ENCODE measurements at places on chromosomes 3 and 15.

DNA sequence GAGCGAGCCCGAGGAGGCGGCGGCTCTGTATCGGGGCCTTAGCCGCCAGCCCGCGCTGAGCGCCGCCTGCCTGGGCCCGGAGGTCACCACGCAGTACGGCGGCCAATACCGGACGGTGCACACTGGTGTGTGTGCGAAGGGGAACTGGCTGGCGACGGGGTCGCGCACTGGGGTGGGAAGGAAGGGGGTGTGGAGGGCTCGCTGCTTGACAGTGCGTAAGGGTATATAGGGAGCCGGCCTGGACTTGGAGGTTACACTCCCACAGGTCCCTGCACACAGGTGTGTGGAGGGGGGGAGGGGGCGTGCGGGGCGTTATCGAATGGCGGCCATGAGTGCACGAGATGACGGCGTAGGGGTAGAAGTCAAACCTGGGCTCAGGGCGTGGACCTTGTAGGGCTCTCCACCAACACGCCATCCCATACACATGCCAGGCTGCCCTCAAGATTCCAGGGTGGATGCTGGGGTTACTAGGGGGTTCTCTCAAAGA, 389 bp downstream of the APEH start:
- no peak for DNase-seq

- no peak for DNase-seq
Observed at GRCh38 chr15:59993950-59994401, 10.1 kb upstream of the FOXB1 start.

DNA sequence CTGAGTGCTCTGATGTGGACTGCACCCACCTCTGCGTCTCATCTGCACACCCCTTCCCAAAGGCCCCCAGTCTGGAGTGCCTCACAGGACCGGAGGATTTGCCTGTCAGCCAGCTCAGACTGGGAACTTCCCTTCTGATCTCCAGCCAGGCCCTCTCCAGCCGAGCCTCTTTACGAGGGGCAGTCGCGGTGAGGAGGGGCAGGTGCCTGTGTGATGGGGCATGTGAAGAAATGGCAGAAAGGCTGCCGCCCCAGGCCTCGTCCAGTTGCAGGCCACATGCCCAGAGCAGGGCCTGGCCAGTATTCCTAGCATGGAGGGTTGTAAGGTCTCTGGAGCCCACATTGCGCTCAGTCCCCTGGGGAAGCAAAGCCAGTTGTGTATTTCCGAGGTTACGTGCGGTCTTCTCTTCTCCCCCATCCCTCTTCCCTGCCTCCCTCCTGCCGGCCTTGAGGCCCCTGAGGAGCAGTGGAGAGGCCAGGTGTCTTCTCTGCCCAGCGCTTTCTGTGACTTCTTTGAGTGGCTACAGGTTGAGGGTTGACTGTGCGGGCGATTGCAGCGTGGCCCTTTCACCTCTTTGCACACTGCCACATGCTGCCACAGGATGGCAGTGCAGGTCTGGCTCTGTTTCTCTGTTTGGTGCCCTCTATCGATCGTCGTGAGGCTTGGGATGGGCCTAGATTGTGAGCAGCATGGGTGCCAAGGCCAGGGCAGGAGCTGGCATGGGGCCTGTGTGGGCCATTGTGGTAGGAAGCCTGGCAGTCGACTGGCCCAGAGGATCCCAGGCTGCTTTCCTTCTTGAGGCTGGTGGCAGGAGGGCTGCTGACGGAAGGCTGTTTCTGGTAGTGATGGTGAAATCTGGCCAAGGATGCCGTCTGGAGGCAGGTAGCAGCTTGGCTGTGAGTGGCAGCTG, 5.3 kb downstream of the CLK3 start:
- DNase-seq: peak; percentile 33

GRCh38 chr3:191373327-191373726, 43.0 kb upstream of the UTS2B start:
- DNase-seq: no peak

DNA sequence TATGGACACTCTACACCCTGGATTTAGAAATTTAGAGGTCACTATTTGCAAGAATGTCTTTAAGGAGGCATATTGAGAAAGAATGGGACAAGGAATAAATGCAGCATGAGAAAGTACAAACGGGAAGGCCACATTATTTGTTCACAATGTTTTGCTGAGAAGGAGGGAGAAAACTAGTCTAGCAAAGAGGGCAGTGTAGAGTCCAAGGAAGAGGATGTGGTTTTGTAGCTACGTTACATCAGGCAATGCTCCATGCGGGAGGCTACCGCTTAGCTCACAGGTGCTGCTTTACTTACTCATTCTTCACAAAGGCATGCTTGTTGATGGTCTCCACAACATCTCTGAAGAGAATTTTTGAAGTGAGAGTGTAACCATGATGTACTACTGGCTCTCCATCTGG, 191.1 kb downstream of the PLCH1 start:
- no peak for DNase-seq

- no peak for DNase-seq
Observed at GRCh38 chr15:73403171-73403570, 34.4 kb upstream of the HCN4 start.

DNA sequence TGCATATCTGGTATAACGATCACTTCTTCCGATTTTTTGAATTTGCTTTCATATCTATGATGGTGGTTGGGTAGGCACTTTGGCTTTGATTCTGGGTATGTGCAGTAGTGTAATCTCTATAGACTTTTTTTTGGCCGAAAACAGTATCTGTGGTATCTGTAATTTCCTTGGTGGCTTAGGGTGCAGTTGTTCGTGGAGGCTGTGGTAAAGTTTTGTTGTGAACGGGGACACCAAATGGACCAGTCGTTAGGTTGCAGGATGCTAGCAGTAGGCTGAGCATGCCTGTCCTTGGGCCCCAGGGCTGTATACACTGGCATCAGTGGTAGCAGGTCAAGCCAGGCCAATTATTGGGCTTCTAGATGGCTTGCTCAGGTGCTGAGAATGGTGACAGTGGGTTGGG, 55.2 kb downstream of the CCDC66 start:
- DNase-seq: no peak

DNA sequence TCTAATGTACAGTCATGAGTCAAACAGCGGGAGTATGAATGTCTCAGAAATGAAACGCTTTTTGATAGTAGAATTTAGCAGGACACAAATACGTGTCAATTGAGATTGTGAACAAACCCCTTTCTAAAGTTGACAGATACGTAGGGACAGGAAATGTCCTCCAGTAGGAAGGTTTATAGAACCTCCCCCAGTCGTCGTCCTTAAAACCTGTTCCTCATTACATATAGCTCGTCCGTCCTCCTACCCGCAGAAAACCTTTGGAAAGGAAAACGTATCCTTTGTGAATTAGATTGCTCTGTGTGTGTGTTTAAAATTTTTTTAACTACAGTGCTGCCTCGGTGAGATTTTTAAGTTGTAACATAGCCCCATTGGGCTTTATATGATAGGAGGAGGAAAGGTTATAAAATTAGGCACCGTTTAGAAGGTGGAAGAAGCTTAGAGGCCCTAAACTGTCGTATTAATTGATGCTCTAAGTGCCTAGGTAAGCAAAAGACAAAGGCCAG, 4.1 kb downstream of the UBE2E1 start:
- no peak for DNase-seq

- DNase-seq: no peak
Observed at GRCh38 chr3:18207226-18207625, 217.9 kb downstream of the SATB1 start.

GRCh38 chr3:13532631-13533030, 16.3 kb upstream of the FBLN2 start:
- no peak for DNase-seq

GRCh38 chr3:160472344-160472743, 22.8 kb upstream of the TRIM59 start:
- DNase-seq: no peak

DNA sequence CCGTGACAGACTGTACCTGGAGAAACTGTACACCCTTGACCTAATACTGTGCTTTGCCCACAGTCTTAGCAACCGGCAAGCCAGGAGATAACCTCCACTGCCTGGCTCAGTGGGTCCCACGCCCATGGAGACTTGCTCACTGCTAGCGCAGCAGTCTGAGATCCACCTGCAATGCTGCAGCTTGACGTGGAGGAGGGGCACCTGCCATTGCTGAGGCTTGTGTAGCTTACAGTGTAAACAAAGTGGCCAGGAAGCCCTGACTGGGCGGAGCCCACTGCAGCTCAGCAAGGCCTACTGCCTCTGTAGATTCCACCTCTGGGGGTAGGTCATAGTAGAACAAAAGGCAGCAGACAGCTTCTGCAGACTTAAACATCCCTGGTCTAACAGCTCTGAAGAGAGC, 189.3 kb downstream of the EDEM1 start:
- DNase-seq: no peak

DNA sequence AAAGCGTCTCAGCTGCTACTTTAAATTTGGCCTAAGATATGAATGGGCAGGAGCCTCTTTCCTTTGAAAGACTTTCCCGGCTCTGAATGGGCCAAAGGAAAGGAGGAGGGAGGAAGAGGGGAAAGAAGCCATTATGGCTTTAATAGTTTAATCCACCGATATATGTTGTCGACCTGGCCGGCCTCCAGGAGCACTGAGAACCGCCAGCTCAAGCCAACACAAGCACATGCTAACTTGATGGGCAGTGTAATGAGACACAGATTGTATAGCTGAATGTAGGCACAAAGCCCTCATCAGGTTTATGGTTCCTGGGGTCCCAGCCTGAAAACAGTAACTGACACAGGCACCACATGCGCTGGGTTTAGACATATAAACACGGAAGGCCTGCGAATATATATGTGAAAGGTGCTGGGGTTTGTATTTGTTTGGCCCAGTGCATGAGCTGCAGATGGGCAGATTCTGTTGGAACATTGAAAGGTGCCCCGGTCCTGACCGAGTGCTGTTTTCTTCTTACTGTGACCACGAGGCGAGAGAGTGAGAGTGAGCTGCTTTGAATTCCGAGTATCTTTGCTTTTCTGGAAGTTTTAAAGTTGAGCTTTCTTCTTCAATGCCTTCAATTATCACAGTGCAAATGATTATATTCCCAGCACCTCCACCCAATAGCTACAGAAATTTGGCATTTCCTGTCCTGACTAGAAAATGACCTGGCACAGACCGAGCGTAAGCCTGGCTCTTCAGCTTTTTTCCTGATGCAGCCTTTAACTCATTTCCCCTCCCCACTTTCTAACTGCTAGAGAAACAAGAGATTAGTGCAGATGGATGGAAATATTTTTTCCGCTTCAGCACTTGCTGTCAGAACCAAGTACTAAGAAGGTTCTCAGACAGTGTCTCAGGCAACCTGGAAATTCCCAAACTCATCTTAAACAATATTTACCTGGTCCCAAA, 267.3 kb downstream of the RORA start:
- DNase-seq: no peak

DNA sequence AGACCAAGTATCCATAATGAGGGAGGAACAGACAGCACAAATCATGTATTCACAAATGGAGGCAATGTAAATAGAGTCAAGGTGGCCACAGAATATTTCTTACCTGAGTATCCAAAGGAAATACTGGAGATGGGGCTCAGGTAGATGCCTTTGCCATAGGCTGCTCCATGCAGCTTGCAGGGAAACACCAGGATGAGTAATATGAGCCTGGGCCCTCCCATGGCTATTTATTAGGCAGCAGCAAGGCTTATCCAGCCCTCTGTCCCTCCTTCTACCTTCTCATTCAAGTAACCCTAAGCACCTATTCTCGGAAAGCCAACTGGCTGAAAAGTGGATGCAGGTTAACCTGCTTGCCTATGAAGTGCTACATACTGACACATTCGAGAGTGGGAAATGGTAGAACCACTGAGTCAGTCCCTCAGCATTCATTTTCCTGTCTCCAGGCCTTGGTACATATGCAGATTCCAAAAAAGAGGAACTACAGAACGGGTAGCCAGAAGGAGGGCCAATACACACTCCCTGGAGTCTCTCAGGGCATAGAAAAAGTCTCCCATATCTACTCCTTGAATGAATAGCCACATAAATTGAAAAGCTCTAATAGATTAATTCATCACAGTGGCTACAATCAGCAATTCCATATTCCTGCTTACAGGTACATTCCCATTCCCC, 18.3 kb upstream of the PKM start:
- DNase-seq: no peak

DNA sequence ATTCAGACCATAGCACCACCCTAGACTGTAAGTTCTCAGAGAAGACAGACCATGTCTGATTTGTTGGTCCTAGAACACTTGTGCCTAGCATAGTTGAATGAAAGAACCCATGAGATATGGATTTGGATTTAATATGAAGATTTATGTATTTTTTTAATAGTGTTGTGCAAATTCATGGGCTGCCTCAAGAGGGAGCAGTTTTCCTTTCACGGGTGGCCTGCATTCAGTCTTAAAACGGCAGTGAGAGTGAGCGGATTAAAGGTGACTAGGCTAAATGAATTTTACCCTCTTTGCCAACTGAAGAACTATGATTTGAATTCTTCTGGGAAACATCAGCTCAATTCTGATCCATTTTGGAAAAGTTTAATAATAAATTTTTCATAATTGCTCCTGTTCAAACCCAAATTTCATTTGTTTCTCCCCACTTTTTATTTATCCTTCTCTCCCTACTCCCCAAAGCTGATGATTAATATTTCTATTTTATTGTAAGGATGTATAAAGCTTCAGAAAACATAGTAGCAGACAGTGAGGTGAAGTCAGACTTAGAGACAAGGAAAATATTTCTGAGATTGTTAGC, 67.3 kb downstream of the MORC1 start:
- no peak for DNase-seq

GRCh38 chr15:68666812-68667450, 88.1 kb downstream of the CORO2B start:
- no peak for DNase-seq

DNA sequence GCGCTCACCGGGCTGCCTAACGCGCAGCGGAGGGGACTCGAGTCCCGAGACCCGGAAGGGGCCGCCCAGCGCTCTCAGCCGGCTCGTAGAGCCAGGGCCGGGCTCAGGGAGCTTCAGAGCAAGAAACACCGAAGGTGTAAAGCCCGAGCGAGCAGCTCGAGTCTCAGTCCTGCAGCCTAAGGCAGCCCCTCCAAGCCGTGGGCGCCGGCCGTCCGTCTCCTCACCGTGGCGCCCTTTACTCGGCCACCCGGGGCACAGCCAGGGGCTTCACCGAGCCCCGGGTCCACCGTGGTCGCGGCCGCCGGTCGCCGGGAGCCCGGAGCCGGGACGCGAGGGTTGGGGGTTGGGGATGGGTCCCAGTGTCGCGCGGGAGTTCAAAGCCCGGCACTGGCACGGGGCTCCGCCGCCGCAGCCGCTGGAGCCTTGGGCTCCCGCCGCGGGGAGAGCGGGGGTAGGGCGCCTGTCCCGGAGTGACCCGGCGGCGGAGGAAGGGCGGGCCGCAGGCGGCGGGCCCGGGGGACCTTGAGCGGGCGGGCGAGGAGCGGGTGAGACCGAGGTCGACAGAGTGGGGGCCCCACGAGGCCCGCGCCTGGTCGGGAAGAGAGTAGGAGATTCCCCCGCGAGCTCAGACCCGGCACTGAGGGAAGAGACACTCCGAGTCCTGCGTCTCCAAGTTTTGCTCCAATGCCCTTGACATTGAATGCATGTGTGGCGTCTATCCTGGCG, 26.9 kb upstream of the THRB start:
- DNase-seq: no peak

DNA sequence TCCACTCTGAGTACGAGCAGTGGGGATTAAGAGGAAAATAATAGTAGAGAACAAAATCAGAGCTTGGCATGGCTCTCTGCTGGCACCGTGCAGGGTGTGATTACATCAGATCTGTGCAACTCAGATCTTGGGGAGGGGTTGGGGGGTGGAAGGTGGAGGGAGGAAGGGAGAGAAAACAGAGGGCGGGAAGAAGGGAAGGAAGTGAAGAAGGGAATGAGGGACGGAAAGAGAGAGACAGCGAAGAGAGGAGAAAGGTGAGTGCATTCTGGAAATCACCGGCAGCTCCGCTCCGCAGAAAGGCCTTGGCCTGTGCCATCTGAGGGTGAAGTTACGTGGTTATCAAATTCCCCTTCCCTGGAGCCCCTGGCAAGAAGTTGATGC, 31.0 kb upstream of the ADAMTS17 start:
- no peak for DNase-seq

GRCh38 chr3:134618478-134619300, 32.1 kb downstream of the KY start:
- DNase-seq: no peak

All from stimulated activated CD8-positive, alpha-beta memory T cell treated with anti-CD3 and anti-CD28 coated beads, Interleukin-4, amount 100 ng/mL, for 4 hours (primary cell).